GM13976 (cell line): ENCODE measurements at places on chromosomes 3 and 15.

GRCh38 chr3:37383323-37383722 lies 208.9 kb upstream of the LRRFIP2 start:
- no peak for DNase-seq

DNA sequence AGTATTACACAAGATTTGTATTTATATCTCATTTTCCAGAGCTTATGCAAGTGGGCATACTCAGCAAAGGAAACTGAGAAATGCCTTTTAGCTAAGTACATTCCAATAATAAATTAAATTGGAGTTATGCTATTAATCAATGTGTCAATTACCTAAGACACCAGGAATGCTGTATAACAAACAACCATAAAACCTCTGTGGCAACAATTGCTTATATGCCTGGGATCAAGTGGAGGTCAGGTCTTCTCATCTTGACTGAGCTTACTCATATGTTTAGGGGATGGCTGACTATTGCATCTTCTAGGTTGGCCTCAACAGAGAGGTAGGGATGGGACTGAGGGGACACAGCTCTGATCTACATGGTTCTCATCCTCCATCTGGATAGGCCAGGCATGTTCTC lies 30.7 kb downstream of the CD200R1L start:
- no peak for DNase-seq

- DNase-seq, result no peak
These were observed 1.8 kb upstream of the PLXND1 start for GRCh38 chr3:129608087-129608935.

- no peak for DNase-seq
These were observed 221.8 kb downstream of the CBLB start for GRCh38 chr3:105647047-105647446.

DNA sequence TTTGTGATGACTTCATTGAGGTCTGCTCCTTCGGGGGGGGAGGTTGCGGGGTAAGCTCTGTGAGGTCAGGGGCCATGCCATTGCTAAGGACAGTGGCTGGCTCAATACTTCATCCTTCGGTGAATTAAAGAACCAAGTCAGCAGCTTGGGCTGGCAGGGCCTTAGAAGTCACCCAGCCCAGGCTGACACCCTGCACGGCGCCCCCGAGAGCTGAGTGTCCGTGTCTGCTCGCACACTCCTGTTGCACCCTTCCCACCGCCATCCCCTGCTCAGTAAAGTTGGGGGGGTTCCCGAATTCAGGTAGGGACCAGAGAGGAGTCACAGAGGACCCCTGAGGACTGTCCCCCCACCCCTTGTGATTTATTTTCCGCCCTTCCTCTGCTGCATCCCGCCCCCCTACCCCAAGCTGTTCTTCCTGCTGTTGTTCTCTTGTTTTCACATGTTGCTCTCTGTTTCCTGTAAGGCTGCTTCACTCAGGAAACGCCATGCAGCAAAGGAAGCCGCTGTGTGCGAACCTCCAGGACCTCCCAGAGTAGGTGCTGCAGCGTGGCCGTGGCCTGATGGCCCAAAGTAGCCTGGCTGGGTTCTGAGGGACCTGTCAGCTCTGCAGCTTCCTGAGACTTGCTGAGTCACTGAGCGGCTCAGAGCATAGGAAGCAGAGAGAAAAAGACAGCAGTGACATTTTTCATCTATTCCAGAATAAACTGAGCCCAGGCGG lies 14.4 kb downstream of the EFCC1 start:
- no peak for DNase-seq

DNA sequence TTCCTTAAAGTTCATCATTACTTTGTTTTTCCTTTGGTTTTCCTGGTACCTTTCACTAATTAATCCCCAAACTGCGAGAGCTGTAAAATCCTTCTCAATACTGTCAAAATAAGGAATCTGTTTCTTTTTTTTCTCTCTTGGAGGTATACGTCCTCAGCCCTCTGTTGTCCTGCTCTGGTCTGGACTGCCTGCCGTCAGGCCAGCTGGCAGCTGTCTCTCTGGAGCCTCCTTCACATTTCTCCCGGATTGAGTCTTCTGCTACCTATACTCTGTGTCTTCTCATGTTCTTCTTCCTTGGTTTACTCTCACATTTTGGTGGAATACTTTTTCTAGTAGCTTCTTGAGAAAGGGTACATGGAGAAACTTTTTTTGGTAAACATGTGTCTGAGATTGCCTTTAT lies 13.8 kb downstream of the TATDN2 start:
- no peak for DNase-seq
